ENCODE measurements at places on chromosomes 6 and 20. TPM values are rescaled to one million over a fixed set of nuclear protein-coding genes. Genes with fewer than 3 reads are reported as not detected.
A peak's percentile ranks its signal among the peaks of the same experiment; 100 is the strongest.

DNA sequence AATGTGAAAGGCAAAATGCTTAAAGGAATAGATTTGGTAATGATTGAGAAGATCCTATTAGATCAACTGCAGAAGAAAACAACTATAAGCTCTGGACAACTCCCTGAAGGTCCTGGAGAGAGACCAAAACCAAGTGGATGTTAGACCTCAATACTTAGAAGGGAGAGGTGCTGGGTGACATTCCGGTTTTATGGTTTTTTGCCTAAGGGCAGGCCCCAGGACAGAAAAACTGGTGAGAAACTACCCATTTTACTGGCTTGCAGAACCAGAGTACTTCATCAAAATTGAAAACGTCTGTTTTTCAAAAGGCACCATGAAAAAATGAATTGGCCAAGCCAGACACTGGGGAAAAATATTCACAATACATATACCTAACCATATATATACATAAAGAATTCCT, 26.3 kb downstream of the SAMHD1 start:
- H3K36me3 ChIP-seq: peaks cover 74% of the 10 kb centered on the region
- H3K4me1 ChIP-seq: peaks cover 20% of the 10 kb centered on the region
- no peak overlapping the region for H3K4me3 ChIP-seq
- peak overlapping the region; percentile 34 for H3K27ac ChIP-seq
- no peaks in the 10 kb centered on the region for H3K27me3 ChIP-seq

DNA sequence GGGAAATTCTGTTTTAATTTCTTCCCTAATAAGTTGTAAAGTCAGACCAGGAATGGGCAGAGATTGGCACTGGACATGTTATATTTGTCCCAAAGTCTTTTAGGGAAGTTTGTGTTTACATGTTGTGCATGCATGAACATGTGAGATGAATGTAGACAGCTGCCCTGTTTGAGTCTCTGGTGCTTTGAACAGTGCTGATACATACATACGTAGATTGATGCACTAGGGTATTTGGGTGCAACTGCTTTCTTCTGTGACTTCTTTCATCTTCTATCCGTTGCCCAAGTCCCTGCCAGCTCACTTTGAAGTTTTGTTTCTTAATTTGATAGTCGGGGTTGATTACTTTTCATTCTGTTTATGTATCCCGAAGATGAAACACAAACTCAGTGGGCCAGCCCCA, 200.6 kb downstream of the DTNBP1 start:
- H3K4me1 ChIP-seq: peaks cover 39% of the 10 kb centered on the region
- H3K36me3 ChIP-seq: peaks cover 21% of the 10 kb centered on the region
- no peak for DNase-seq

C4B gene
- 3.5 TPM for total RNA-seq

GGTLC1 gene
- not detected for total RNA-seq

DNA sequence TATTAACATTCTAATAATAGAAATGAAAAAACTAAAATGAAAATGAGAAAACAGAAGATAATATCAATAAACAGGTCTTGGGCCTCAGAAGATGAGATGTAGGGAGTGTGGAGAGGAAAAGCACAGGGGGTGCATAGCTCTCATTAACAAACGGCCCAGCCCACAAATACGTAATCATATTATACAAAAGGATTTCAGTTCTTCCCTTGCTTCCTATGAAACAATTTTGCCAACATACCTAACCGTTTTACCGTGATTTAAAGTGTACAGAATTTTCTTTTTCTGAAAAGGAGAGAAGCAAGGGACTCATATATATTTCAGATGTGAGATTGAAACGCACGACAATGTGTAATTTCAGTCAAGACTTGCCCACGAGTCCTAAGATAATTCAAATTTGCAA, 136.0 kb downstream of the HFE start:
- peaks cover 7% of the 10 kb centered on the region for H3K36me3 ChIP-seq
- H3K27ac ChIP-seq: no peak overlapping the region
- no peak for DNase-seq
- H3K4me3 ChIP-seq: no peak overlapping the region

- peaks cover 53% of the 10 kb centered on the region for H3K36me3 ChIP-seq
- DNase-seq: no peak
- peaks cover 48% of the 10 kb centered on the region for H3K4me1 ChIP-seq
- H3K27ac ChIP-seq: peak overlapping the region; percentile 68
Observed at GRCh38 chr20:45041464-45042337, 59.2 kb downstream of the KCNS1 start.

DNA sequence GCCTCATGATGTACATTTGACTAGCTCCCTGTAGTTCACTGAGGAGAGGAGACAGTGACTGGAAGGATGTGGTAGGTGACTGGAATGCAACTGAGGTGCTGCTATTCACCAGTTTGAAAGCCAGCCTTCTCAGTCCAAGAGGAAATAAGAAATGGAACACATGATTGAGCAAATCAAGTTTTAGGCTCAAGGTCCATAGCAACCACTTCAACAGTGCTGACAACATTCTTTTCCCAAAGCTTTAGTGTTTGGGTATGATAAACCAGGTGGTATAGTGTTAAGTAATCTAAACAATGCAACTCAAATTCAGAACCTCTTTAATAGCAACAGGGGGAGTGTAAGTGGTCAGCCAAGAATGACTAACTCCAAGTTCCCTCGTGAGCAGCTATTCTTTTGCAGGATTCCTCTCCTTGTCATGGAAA, 9.2 kb downstream of the ZHX3 start:
- DNase-seq: no peak
- no peak overlapping the region for H3K4me3 ChIP-seq
- H3K27ac ChIP-seq: no peak overlapping the region
- H3K4me1 ChIP-seq: peaks cover 13% of the 10 kb centered on the region
- H3K36me3 ChIP-seq: no peaks in the 10 kb centered on the region

DNA sequence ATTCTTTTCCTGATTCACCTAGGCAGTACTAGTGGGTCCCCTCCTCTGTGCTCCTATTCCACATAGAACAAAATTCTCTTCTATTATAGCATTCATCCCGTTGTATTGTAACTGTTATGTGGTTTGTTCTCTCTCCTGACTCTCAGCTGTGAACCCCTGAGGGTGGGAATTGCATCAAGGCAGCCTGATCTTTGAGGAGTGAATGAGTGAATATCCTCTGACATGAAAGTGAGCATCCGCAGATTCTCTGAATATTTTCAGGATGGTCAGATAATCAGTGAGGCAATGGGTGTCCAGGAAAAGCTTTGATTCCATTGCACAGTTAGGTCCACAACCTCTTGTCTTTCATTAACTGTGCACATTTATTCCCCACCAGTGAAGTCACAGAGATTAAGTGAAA, 67.6 kb upstream of the SLC22A23 start:
- H3K4me3 ChIP-seq: no peak overlapping the region
- H3K27me3 ChIP-seq: peaks cover 9% of the 10 kb centered on the region
- no peaks in the 10 kb centered on the region for H3K36me3 ChIP-seq
- H3K27ac ChIP-seq: no peak overlapping the region
- H3K4me1 ChIP-seq: no peaks in the 10 kb centered on the region
- DNase-seq: no peak

DNA sequence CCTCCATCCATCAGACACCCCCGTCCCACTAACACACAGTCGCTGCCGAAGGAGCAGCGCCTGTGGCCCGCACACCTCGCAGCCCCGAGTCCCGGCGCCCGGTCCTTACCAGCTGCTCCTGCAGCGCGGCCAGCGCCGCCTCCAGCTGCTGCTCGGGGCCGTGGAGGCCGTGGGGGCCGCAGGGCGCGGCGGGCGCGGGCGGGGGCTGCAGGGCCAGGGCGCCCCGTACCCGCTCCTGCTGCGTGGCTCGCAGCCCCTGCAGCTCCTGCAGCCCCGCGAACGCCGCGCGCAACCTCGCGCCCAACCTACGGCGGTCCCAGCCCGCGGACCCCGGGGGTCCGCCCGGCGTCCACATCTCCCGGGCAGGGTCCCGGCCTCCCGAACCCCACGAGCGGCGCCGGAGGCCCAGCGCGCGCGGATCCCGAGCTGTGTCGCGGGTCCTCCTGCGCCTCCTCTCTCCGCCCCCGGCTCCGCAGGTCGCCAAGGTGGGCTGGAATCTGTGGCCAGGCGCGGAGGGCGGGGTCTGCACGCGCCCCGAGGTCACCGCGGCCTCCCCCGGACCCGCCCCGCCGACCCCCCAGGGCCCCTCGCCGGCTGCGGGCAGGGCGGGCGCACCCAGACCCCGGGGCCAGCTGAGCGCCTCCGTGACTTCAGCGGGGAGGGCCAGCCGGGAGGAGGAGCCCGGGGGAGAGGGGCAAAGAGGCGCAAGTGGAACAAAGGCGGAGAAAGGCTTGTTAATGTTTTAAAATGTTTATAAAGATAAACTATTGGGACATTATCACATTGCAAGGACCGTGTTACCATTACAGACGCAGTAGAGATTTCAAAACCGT, at the start of gene DACT2:
TSS of gene DACT2 (minus strand) at position 499 of the 833 bp plus-strand sequence. CDS start at position 355, 144 bp downstream.
- H3K4me3 ChIP-seq: no peak within 1 kb of the TSS
- H3K4me1 ChIP-seq: no peaks in the 10 kb centered on the region
- H3K27ac ChIP-seq: no peak within 1 kb of the TSS
- H3K36me3 ChIP-seq: peaks cover 6% of the 10 kb centered on the region

MANEA gene
- total RNA-seq: 20.3 TPM

- peaks cover 14% of the 10 kb centered on the region for H3K4me1 ChIP-seq
- no peak overlapping the region for H3K4me3 ChIP-seq
- H3K36me3 ChIP-seq: no peaks in the 10 kb centered on the region
- H3K27me3 ChIP-seq: peaks cover 14% of the 10 kb centered on the region
- no peak for DNase-seq
Observed at GRCh38 chr20:49976542-49976941, 6.2 kb upstream of the SNAI1 start.

GRCh38 chr20:24779946-24780345, 169.1 kb upstream of the CST7 start:
- peaks cover 26% of the 10 kb centered on the region for H3K27me3 ChIP-seq
- peaks cover 23% of the 10 kb centered on the region for H3K4me1 ChIP-seq
- no peaks in the 10 kb centered on the region for H3K36me3 ChIP-seq
- no peak for DNase-seq
- no peak overlapping the region for H3K4me3 ChIP-seq
- H3K27ac ChIP-seq: no peak overlapping the region

TGM3 gene
- not detected for total RNA-seq

DNA sequence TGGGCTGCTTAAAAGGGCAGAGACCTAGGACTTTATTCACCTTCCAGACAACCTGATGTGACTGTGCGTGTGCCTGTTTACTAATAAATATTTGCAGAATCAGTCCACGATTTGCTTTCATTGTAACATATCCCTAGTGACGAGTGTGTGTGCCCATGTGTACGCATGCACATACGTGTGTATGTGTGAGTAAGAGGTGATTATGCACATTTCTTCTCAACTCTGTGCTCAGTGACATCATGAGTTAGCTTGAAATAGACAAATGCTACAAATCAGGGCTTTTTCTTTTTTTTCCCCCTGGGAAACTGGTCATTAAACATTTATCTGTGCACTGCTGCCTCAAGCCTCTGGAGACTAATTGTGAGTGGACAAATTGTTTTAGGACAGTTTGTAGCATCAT, 242.6 kb upstream of the SOX4 start:
- no peak overlapping the region for H3K27ac ChIP-seq
- no peaks in the 10 kb centered on the region for H3K27me3 ChIP-seq
- no peak for DNase-seq
- no peak overlapping the region for H3K4me3 ChIP-seq

DNA sequence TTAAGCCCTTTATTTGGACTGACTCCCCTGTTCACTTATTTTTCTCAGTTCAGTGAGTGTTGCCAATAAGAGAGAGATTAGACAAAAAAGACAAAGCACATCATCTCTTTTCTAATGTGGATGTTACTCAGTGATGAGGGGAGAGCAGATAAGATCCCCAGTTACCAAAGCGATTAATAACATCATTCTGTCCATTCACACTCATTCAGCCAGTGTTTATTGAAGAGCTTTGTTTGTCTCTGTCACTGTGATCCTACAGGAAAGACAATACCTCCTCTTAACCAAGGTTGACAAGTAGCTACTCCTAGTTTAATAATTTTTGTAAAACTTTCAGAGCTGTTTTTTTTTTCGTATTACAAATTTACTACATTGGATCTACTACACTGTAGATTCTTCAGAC, 163.0 kb downstream of the EYA4 start:
- no peak overlapping the region for H3K4me3 ChIP-seq
- no peak overlapping the region for H3K27ac ChIP-seq
- no peaks in the 10 kb centered on the region for H3K36me3 ChIP-seq
- DNase-seq: no peak
- no peaks in the 10 kb centered on the region for H3K4me1 ChIP-seq
- H3K27me3 ChIP-seq: no peaks in the 10 kb centered on the region

- no peak overlapping the region for H3K4me3 ChIP-seq
- peaks cover 57% of the 10 kb centered on the region for H3K4me1 ChIP-seq
- DNase-seq: no peak
- no peaks in the 10 kb centered on the region for H3K27me3 ChIP-seq
Observed at GRCh38 chr6:137800762-137801161, 66.3 kb upstream of the TNFAIP3 start.

- peaks cover 6% of the 10 kb centered on the region for H3K4me1 ChIP-seq
- no peaks in the 10 kb centered on the region for H3K36me3 ChIP-seq
- H3K4me3 ChIP-seq: no peak overlapping the region
- peak; percentile 85 for DNase-seq
Observed at GRCh38 chr6:722077-722524, 29.2 kb upstream of the EXOC2 start.

DNA sequence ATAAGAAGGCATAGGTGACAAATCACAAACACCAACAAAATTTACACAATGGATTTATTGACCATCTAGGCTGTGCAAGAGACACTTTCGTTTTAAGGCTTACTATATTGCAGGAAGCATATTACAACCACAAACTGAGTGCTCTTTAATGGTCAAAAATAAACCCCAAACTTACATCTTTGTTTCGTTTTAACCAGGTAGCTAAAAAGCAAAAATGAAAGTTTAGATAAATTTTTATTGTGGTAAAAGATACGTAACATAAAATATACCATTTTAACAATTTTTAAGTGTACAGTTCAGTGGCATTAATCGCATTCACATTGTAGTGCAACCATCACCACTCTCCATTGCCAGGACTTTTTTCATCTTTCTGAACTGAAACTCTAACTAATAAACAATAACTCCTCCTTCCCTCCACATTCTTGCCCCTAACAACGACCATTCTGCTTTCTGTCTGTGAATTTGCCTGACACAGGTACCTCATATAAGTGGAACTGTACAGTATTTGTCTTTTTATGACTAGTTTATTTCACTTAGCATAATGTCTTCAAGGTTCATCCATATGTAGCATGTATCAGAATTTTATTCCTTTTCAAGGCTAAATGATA, 32.3 kb upstream of the DUSP22 start:
- no peak for DNase-seq
- H3K4me3 ChIP-seq: peak overlapping the region; percentile 58
- H3K27me3 ChIP-seq: no peaks in the 10 kb centered on the region
- peak overlapping the region; percentile 80 for H3K27ac ChIP-seq
- peaks cover 5% of the 10 kb centered on the region for H3K36me3 ChIP-seq

DNA sequence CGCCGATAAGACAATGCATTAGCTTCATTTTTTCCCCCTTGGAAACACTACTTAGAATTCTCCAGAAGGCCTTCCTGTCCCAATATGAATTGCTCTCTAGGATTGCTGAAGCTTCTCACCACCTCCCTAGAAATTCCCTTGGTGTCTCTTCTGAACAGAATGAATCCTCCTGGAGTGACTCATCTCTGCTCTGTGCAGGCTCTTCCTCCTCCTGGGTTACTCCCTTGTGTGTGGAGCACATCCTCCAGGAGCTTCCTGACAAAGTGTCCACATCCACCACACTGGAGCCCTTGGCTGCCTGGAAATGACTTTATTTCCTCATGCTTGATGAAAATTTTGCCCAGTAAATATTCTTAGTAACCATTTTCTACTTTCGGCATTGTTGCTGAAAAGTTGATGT, 54.4 kb downstream of the DTNBP1 start:
- H3K4me3 ChIP-seq: no peak overlapping the region
- H3K4me1 ChIP-seq: peaks cover 12% of the 10 kb centered on the region
- no peaks in the 10 kb centered on the region for H3K27me3 ChIP-seq
- no peak overlapping the region for H3K27ac ChIP-seq
- peaks cover 13% of the 10 kb centered on the region for H3K36me3 ChIP-seq

GRCh38 chr6:3811191-3811590, 38.0 kb upstream of the FAM50B start:
- H3K4me3 ChIP-seq: no peak overlapping the region
- DNase-seq: no peak
- no peaks in the 10 kb centered on the region for H3K36me3 ChIP-seq
- H3K27ac ChIP-seq: no peak overlapping the region
- no peaks in the 10 kb centered on the region for H3K27me3 ChIP-seq

RARS2 gene
- total RNA-seq: 20.6 TPM

Measured in activated CD8-positive, alpha-beta T cell treated with anti-CD3 and anti-CD28 coated beads, Interleukin-2, amount 10 ng/mL, durations not matched to agents 7 days and 5 days (primary cell).